ENCODE measurements at places on chromosomes 6 and 20.

DNA sequence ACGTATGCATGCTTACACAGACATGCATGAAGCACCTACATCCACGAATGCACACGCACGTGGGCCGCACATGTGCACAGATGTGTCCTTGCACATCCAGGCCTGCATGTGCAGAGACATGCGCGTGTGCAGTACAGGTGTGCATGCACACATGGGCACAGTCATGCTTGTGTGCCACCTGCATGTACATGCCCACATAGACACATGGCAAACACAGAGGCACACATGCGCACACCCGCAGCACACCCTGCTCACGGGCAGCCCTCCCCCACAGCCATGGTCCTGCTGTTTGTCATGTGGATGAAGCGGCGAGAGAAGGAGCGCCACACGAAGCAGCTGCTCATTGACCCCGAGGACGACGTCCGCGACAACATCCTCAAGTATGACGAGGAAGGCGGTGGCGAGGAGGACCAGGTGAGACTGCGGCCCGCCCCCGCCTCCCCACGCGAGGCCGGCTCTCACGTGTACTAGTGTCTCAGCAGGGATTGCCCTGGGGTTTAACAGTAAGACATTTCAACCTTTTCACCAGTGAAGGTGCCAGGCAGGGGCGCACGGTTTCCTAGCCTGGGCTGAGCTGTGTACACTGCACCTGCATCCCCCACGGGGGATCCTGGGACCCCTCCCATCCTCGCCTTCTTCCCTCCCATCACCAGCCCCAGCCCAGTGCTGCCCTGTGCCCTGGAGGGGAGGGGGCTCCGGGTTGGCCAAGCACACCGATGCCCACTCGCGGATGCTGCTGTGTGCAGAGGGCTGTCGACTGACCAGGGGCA, 132.8 kb downstream of the TAF4 start:
- no peaks in the 10 kb centered on the region for H3K36me3 ChIP-seq
- no peak for DNase-seq
- H3K27me3 ChIP-seq, result no peaks in the 10 kb centered on the region
- no peaks in the 10 kb centered on the region for H3K4me1 ChIP-seq
- no peak overlapping the region for H3K27ac ChIP-seq

- peaks cover 2% of the 10 kb centered on the region for H3K27me3 ChIP-seq
- H3K36me3 ChIP-seq, result peaks cover 4% of the 10 kb centered on the region
- DNase-seq, result no peak
Observed at GRCh38 chr6:137233911-137234863, 15.0 kb upstream of the IFNGR1 start.

DNA sequence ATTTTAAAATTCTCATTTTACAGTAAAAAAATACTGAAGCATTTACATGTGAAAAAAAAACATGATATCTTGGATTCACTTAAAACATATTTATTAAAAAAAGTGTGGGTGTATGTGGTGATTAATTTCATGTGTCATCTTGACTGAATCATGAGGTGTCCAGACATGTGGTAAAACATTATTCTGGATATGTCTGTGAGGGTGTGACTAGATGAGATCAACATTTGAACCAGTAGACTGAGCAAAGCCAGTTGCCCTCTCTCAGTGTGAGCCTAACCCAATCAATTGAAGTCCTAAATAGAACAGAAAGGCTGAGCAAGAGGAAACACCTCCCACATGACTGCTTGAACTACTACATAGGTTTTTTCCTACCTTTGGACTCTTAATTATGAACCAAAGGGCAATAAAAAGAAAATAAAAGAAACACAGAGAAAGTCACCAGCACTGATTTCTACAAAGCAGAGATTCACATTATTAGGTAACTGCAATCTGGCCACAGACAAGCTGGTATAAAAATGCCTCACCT, 90.5 kb upstream of the VGLL2 start:
- H3K4me3 ChIP-seq, result no peak overlapping the region
- no peaks in the 10 kb centered on the region for H3K27me3 ChIP-seq
- H3K36me3 ChIP-seq, result no peaks in the 10 kb centered on the region
- H3K4me1 ChIP-seq, result no peaks in the 10 kb centered on the region

GRCh38 chr20:695165-695866, 19.7 kb upstream of the SCRT2 start:
- H3K27ac ChIP-seq, result no peak overlapping the region
- no peak for DNase-seq
- H3K27me3 ChIP-seq, result peaks cover 4% of the 10 kb centered on the region
- no peaks in the 10 kb centered on the region for H3K36me3 ChIP-seq

DNA sequence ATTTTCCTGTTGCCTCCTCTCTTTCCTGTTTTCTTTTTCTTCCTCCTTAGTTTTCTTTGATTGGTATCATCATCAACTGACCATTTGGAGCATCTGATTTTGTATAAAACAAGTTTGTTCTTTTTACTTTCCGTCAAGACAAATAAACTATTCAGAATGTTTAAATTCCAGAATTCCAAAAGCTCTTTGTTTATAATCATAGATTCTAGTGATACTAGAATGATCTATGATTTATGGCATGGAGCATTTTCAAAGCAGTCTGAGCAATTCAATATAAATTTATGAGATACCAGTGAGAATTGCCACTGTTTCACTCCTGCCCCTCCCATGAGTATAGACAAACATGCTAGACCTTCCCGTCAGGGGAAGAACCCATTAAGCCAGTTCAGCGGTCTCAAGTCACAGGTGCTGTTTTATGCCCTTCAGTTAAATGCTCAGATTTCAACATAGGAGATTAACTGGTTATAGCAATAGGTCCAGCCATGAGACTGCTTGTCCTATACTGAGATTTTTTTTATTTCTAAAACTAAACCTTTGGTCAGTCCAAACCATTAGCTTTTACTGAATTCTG, 60.7 kb downstream of the GRIK2 start:
- no peak overlapping the region for H3K27ac ChIP-seq
- no peaks in the 10 kb centered on the region for H3K4me1 ChIP-seq
- H3K36me3 ChIP-seq, result no peaks in the 10 kb centered on the region
- H3K27me3 ChIP-seq, result no peaks in the 10 kb centered on the region

- no peaks in the 10 kb centered on the region for H3K4me1 ChIP-seq
- H3K27ac ChIP-seq, result no peak overlapping the region
- H3K27me3 ChIP-seq, result peaks cover 30% of the 10 kb centered on the region
- no peak for DNase-seq
- no peaks in the 10 kb centered on the region for H3K36me3 ChIP-seq
Observed at GRCh38 chr6:7684076-7684475, 41.8 kb upstream of the BMP6 start.

DNA sequence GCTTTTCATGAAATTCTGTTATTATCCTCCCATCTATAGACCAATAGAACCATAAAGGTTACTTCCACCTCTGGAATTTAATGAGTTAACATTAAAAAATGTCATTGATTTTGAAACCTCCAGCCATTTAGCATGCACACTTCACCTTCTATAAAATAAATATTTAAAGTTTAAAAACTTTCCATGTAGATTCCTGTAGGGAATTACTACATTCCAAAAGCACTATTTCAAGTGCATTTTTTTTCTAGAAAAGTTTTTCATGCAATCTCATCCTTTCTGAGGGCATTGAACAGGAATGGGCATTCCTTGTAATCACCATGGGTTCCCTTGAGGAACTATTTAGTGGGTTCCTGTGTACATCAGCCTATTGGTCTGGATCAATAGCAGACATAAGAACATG, 253.8 kb upstream of the RIN2 start:
- no peaks in the 10 kb centered on the region for H3K27me3 ChIP-seq
- H3K36me3 ChIP-seq, result no peaks in the 10 kb centered on the region
- no peak overlapping the region for H3K4me3 ChIP-seq
- H3K4me1 ChIP-seq, result no peaks in the 10 kb centered on the region

GRCh38 chr20:50772420-50773185, 22.3 kb upstream of the BCAS4 start:
- H3K27ac ChIP-seq, result no peak overlapping the region
- no peak for DNase-seq
- H3K4me1 ChIP-seq, result no peaks in the 10 kb centered on the region
- H3K36me3 ChIP-seq, result no peaks in the 10 kb centered on the region

DNA sequence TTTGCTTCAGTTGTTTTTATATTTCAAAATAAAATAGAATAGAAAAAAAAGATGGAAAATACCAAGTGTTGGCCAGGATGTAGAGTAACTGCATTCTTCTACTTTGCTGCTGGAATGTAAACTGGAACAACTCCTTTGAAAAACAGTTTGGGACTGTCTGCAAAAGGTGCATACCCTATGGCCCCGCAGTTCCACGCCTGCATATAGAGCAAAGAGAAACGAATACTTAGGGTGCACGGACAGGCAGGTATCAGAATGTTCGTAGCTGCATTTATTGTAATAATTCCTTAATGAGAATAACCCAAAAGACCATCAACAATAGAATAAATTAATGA, 603 bp upstream of the RAB23 start:
- peak overlapping the region; percentile 88 for H3K4me3 ChIP-seq
- H3K27me3 ChIP-seq, result peaks cover 31% of the 10 kb centered on the region
- peaks cover 32% of the 10 kb centered on the region for H3K4me1 ChIP-seq
- DNase-seq, result no peak
- H3K27ac ChIP-seq, result no peak overlapping the region
- H3K36me3 ChIP-seq, result peaks cover 10% of the 10 kb centered on the region

DNA sequence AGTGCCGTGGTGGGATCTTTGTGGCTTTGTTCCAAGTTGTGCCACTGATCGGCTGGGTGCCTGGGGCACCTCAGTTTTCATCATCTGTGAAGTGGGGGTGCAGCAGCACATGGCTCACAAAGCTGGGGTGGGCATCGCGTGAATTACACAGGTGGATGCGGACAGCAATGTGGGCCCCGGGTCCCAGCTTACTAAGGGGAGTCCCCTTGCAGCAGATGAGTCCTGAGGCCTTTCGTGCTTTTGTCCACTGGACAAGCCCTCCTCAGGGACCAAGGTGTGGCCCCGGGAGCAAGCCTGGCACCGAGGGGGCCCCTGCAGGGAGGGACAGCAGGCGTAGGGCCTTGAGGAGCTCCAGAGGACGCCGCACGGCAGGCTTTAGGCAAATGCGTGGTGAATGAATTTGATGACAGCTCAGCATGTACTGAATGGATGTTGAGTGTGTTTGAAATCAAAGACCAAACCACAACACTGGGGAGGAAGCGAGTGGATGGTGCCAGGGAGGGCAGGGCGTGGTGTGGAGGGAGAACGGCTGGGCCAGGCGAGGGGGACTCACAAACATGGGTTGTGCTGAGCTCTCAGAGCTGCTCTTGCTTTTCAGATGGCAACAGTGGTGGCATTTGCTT, 53.2 kb downstream of the IRF4 start:
- peak overlapping the region; percentile 54 for H3K4me3 ChIP-seq
- H3K27ac ChIP-seq, result peak overlapping the region; percentile 91
- peaks cover 65% of the 10 kb centered on the region for H3K4me1 ChIP-seq
- no peaks in the 10 kb centered on the region for H3K36me3 ChIP-seq

DNA sequence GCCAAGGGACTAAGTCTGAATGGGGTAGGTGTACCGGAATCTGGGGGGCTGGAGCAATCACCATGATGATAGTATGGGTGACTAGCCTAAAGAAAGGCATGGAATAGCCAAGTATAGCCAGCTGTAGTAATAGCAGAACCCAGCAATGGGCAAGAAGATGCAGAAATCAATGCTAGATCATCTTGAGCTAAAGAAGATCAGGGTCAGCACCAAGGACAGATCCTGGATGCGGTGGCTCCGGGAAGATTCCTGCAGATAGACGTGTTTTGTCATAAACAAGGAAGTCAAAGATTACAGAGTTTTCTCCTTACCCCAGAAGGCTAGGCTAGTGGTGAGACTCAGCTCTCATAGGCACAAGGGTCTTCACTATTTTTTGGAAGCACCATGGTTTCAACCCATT, 561.6 kb upstream of the CHD6 start:
- H3K4me1 ChIP-seq, result no peaks in the 10 kb centered on the region
- H3K4me3 ChIP-seq, result no peak overlapping the region
- no peaks in the 10 kb centered on the region for H3K27me3 ChIP-seq
- no peak overlapping the region for H3K27ac ChIP-seq
- DNase-seq, result no peak

- no peak for DNase-seq
- peaks cover 73% of the 10 kb centered on the region for H3K27me3 ChIP-seq
- no peaks in the 10 kb centered on the region for H3K36me3 ChIP-seq
- no peak overlapping the region for H3K4me3 ChIP-seq
Observed at GRCh38 chr6:30091577-30092381, 16.2 kb upstream of the RNF39 start.

GRCh38 chr6:88107241-88107640, 58.9 kb downstream of the CNR1 start:
- peaks cover 2% of the 10 kb centered on the region for H3K27me3 ChIP-seq
- no peak overlapping the region for H3K4me3 ChIP-seq
- DNase-seq, result no peak
- H3K36me3 ChIP-seq, result no peaks in the 10 kb centered on the region

DNA sequence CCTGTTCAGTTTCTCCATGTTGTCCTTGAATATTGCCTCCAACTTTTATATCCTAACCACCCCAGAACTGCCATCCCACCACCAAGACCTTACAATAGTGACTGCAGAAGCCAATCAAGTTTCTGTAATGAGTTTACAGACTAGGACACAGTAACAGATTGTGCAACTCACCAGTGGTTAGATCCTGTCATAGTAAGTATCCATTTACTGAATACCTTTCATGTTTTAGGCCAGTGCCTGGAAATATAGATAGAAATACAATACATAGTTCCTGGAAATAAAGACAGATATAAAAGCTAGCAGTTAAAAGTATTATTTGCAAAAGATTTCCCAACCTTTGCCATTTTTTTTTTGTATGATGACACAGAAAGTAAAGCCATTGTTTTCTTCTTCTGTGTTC, 471.8 kb upstream of the BTBD3 start:
- no peaks in the 10 kb centered on the region for H3K36me3 ChIP-seq
- no peak for DNase-seq
- H3K27ac ChIP-seq, result no peak overlapping the region
- no peaks in the 10 kb centered on the region for H3K27me3 ChIP-seq
- H3K4me3 ChIP-seq, result no peak overlapping the region

GRCh38 chr6:160975162-160975561, 16.4 kb upstream of the MAP3K4 start:
- peaks cover 4% of the 10 kb centered on the region for H3K27me3 ChIP-seq
- no peak for DNase-seq
- H3K36me3 ChIP-seq, result no peaks in the 10 kb centered on the region
- H3K4me1 ChIP-seq, result no peaks in the 10 kb centered on the region

GRCh38 chr6:57257911-57258541, 35.9 kb upstream of the RAB23 start:
- peaks cover 2% of the 10 kb centered on the region for H3K27me3 ChIP-seq
- DNase-seq, result no peak
- H3K27ac ChIP-seq, result no peak overlapping the region
- H3K4me1 ChIP-seq, result no peaks in the 10 kb centered on the region
- no peak overlapping the region for H3K4me3 ChIP-seq

GRCh38 chr20:33162753-33163152, 5.2 kb upstream of the BPIFA2 start:
- H3K4me3 ChIP-seq, result no peak overlapping the region
- no peaks in the 10 kb centered on the region for H3K4me1 ChIP-seq
- H3K27me3 ChIP-seq, result no peaks in the 10 kb centered on the region
- no peak for DNase-seq
- no peak overlapping the region for H3K27ac ChIP-seq
